ENCODE measurements at places on chromosomes 4 and X. TPM values are rescaled to one million over a fixed set of nuclear protein-coding genes. Genes with fewer than 3 reads are reported as not detected.
A peak's percentile ranks its signal among the peaks of the same experiment; 100 is the strongest.

Gene TMSB15B
- 1.0 TPM for total RNA-seq

Gene RAB9B
- 15.2 TPM for total RNA-seq

Gene CT55
- not detected for total RNA-seq

Gene ARX
- total RNA-seq: 12.8 TPM

DNA sequence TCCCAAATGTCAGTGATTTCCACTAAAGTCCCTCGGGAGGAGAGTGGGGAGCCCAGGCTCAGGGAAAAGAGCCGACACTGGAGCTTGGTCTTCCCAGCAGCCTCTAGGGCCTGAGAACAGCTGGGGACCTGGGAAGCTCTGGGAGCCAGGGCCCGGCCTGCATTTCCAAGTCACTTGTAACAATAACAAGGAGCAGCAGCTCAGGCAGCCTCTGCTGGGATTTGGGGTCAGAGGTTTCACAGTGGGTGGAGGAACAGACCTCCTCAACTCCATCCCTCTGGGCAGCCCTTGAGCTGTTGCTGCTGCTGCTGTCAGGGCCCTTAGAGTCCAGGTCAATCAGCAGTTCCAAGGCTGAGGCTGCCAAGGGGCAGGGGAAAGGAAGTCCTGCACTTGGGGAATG lies 11.1 kb downstream of the STARD8 start:
- DNase-seq: peak; percentile 67

Gene PIM2
- total RNA-seq: 1.5 TPM

DNA sequence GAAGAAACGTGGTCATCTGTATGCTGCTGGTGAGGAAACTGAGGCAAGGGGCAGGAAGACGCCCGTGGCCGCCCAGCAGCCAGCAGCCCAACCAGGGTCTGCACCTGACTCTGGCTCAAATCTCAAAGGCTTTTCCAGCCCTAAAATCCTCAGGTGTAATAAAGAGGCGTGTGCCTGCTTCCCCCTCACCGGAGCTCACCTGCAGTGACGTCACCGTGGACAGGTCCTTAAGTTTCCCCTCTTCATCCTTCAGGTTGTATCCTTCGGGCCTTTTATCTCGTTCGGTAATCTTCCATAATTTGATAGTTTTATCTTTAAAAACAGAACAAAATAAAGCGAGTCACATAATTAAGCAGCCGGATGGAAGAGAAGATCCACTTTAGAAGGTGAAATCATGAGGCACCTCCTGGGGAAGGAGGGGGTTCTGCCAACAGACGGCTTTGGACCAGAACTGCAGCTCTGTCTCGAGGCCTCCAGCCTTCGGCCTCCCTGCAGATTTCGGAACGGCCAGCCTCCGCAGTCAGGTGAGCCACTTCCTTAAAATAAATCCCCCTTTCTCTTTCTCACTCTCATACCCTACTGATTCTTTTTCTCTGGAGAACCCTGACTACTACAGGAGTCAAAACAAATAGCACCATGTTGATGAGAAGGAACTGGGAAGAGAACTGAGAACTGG lies 96.7 kb downstream of the PPP2R2C start:
- no peak for DNase-seq

Gene NOX1
- total RNA-seq: not detected

- no peak for DNase-seq
Observed at GRCh38 chrX:39176105-39176504, 374.8 kb downstream of the MID1IP1 start.

DNA sequence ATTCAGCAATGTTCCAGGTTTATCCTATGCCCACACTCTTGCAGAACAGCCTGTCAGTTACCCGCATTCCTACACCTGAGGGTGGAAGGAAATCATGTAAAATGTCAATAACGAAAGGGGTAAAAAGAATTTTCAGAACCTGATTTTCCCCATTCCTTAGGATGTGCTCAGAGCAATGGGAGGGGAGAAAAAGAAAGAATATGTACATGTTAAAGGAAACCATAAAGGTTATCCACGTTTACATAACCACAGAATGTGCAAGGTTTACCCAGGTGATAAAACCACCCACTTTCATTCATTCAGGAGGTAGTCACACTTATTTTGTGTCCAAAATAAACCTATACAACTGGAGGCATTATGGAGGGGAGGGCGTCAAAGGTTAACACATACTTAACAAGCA lies 335.5 kb downstream of the ZNF674 start:
- no peak for DNase-seq

Gene ADAMTS3
- total RNA-seq: 0.15 TPM

DNA sequence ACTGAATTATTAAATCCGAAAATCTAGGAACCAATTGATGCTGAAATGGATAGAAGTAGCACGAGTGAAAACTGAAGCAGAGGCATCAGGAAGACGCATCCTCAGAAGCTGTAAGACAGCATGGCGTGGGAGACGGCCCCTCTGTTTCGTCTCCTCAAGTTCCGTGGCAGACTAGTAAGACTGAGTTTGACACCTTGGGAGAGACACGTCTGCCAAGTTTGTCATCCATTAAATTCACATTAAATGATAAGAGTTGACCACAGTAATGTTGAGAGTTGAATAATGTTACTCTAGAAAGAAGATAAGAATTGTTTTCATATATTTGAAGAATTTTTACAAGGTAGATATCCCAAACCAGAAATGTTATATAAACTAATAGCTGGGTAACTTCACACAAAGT lies 736.1 kb upstream of the FRG1 start:
- DNase-seq: no peak

- no peak for DNase-seq
Observed at GRCh38 chr4:19164334-19164733, 1087.4 kb upstream of the SLIT2 start.

DNA sequence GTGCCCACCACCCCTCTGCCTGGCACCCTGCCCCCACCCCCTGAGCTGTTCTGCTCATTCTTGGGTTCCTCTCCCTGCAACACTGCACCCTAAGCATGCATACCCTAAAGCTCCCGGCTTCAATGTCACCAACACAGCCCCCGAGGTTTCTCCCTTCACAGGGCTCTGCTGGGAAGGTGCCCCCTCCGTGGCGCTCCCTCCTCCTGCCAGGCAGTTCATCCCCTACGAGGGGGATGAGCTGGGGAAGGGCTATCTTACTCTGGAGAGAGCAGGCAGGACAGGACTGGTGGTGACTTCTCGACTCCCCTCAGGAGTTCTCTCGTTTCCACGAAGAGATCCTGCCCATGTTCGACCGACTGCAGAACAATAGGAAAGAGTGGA lies 6.5 kb downstream of the ATP5ME start:
- peak; percentile 17 for DNase-seq

Gene SMIM31
- not detected for total RNA-seq

DNA sequence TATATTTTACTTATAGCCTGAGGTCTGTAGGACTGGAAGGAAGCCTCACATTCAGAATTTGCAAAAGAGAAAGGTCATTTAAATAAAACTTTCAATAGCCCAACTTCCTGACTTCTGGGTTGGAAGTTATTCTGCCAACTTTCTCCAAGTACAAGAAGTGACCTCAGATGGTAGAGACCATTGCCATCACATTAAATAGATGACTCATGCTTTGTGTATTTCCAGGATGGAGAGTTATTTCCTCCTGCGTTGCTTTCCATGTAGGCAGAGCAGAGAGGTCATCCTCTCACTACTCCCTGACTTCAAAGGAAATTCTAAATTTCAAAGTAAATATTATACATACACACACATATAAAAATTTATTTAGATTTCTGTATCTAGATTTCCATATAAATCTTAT lies 73.0 kb upstream of the NR3C2 start:
- DNase-seq: no peak

Gene TFE3
- total RNA-seq: 30.1 TPM

- no peak for DNase-seq
Observed at GRCh38 chrX:102958794-102959193, 21.7 kb downstream of the RAB40AL start.

DNA sequence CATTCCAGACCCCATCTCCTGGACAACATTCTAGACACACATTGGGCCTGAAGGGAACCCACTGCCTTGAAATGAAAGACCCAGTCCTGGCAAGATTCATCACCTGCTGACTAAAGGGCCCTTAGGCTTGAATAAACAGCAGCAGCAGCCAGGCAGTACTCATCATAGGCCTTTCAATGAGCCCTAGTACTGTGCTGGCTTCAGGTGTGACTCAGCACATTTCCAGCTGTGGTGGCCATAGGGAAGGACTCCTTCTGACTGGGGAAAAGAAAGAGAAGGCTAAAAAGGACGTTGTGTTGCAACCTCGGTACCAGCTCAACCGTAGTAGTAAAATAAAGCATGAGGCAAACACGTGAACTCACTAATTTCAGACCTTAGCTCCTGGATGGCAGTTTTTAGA lies 344.0 kb downstream of the ACTRT1 start:
- DNase-seq: no peak

DNA sequence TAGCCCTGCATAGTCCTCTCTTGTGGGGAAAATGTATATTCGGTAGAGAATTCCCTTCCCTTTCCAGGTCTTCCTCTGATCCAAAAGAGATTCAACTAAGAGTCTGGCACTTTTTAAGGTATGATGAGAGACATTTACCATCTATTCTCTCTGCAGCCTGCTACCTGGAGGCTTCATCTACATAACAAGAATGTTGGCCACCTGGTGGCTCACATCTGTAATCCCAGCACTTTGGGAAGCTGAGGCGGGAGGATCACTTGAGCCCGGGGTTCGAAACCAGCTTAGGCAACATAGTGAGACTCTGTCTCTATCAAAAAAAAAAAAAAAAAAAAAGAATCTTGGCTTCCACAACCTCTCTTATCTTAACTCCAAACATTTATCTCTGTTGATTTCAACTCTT lies 40.4 kb upstream of the NOCT start:
- DNase-seq: no peak

GRCh38 chr4:3771939-3772495 lies 5.8 kb downstream of the ADRA2C start:
- DNase-seq: no peak

DNA sequence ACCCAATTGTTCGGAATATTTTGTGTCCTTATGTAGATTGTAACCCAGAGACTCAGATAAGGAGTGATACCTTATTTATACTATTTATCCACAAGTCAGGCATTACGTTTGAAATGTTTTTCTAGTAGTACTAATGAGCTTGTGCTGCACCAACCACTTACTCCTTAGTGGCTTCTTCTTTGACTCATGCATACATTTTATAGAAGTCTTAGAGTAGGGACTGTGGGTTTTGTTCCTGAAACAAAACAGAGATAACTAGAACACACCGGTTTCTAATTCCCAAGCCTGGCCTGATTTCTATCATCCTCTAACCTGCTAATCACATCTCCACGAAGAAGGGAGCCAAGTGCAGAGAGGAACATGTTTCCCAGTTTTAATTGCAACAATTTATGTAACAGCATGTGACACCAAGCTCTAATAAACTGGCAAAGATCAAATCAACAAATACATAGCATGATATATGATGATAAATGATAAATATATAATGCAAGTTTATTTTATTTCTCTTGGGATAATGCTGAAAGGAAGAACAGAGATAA lies 32.3 kb downstream of the MGARP start:
- DNase-seq: no peak

DNA sequence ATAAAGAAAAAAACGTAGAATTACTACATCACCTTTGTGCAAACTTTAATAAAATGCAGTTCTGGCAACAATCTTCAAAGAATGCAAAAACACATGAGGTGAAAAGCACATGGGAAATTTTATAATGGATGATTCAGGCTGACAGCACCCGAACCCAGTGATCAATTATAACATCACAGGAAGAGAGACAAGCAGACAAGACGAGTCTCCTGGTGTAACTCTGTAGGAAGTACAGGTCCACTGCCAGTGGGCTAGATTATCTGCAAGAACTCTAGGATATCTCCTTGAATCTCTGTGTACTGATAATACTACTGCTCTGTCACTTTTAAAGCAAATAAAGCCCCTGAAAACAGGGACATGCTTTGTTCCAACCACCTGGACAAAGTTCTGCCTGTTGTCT lies 58.9 kb upstream of the NXF3 start:
- DNase-seq: no peak

GRCh38 chrX:110004731-110005369 lies 1.9 kb downstream of the TMEM164 start:
- no peak for DNase-seq

Gene ZNF732
- total RNA-seq: not detected

DNA sequence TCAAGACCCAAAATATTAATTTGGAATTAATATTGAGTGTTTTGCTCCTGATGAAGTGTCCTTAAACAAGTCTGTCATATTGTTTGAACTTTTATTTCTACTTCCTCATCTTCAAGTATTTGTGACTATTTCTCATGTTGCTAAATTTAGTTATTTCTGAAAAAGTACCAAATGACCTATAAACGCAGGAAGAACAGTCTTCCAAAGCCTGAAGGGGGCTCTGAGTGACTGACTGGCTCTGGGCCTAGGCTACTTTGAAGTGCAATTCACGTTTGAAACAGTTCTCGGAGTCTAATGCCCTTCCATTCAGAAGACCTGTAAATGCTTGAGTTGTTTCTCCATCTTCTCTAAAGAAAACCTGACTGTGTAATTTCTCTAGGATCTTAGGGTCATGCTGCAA lies 26.5 kb downstream of the GALNT7 start:
- no peak for DNase-seq

DNA sequence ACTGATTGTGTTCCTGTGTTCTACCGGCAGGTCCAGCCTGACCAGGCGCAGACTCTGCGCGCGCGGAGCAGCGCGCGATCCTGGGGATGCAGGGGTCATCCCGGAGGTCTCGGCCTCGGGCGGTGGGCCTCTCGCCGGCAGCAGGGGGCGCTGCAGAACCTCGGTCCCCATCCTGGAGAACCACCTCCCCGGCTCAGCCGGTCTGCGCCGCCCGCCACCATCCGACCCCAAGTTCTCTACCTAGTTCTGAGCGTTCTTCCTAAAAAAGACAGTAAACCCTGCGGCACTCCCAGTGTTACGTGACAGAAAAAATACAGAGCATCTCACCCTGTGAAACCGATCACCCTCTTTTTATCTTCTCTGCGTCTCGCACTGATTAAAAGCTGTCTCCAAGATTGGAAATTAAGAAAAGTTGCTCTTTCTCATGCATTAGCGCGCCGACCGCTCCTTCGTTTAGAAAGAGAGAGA lies 1.6 kb downstream of the TRPC3 start:
- DNase-seq: peak; percentile 88

Gene RIBC1
- total RNA-seq: 0.45 TPM
